D341Med (cell line): ENCODE measurements at places on chromosomes 3 and 15.

DNA sequence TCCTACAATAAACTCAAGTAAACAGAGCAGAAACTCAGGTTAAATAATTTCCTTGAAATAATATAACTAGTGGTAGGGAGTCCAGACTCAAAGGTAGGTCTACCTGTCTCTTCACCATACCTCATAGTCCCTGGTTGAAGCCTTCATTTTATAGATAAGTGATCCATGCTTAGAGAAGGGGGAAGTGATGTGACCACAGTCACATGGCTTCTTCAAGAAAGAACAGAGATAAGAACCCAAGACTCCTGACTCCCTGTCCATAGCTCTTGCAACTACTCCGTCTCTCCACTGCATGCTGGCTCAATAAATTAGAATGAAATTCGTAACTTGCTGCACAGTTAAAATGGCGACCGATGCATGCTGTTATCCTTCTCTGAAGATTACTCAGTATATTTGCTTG is 11.0 kb upstream of the C15orf61 start:
- no peak for DNase-seq

GRCh38 chr3:17643691-17644090 is 98.7 kb downstream of the TBC1D5 start:
- no peak for DNase-seq

GRCh38 chr3:143103652-143104051 is 15.9 kb upstream of the CHST2 start:
- DNase-seq: no peak

DNA sequence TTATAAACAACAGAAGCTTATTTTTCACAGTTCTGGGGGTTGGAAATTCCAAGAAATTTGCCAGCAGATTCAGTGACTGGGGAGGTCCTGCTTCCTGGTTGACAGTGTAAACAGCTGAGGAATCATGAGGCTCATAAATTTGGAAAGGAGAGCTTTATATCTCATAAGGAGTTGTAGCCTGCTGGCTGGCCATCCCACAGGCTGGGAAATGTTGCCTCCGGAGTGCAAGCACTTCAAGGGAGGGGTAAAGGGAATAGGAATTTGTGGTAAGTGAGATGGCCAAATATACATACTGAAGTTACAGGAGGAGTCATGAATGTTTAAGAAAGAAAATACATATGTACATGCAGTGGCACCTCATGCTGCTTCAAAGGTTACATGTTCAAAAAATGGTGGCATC is 217.2 kb upstream of the CBLB start:
- no peak for DNase-seq

DNA sequence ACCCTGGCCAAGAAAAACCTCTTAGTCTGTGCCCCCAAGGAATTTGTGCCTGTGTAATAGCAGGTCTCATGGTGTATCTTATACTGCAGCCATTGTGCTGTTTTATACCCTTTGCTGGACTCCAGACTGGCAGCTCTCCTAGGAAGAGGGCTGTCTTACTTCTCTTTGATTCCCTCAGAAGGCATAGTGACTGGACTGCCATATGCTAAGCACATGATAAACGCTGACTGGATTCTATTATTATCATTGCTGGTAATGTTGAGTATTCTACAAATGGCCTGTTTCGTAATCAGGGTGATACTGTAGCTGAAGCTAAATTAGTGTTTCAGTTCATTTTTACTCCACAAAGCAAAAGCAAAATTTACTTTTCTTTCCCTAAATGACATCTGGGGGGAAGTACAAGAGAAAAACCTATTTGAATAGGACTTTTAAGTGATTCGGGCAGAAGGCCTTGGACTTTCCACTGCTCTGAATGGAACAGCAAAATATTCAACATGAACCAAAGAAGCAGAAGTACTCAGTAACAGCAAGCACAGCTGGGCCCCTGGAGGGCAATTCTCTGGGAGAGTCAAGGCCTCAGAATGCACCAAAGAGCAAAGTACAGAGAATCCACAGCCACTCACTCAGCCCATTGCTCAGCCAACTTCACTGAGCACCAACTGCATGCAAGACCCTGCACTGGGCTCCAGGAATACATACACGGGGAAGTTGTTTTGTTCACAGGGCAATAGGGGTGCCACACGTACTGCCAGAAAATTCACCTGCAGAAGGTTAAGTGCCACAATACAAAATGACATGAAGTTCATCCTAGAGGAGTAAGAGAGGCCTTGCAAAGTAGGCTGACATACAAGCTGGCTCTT is 7.9 kb upstream of the BCL2A1 start:
- no peak for DNase-seq
